ENCODE measurements at places on chromosomes 12 and 14. TPM values are rescaled to one million over a fixed set of nuclear protein-coding genes. Genes with fewer than 3 reads are reported as not detected.

NRL gene
- 0.71 TPM for total RNA-seq

CLEC2A gene
- total RNA-seq: not detected

SIRT4 gene
- 1.4 TPM for total RNA-seq

PIWIL1 gene
- total RNA-seq: not detected

KRT80 gene
- total RNA-seq: 23.7 TPM

CD163 gene
- not detected for total RNA-seq

ACSM4 gene
- total RNA-seq: not detected

CCNB1IP1 gene
- 35.5 TPM for total RNA-seq

CLEC6A gene
- not detected for total RNA-seq

CRIP2 gene
- 322 TPM for total RNA-seq

EEF1AKMT3 gene
- 6.6 TPM for total RNA-seq

VRTN gene
- not detected for total RNA-seq

HSPA2 gene
- total RNA-seq: 8.2 TPM

NPFF gene
- not detected for total RNA-seq

MMP17 gene
- 10.8 TPM for total RNA-seq

C12orf50 gene
- total RNA-seq: 0.30 TPM

CLMN gene
- total RNA-seq: 8.4 TPM

SPX gene
- not detected for total RNA-seq

ADCK1 gene
- 4.2 TPM for total RNA-seq

NRXN3 gene
- 4.2 TPM for total RNA-seq

SLCO1B3 gene
- not detected for total RNA-seq

DIO3 gene
- not detected for total RNA-seq

NABP2 gene
- 42.4 TPM for total RNA-seq

UNC79 gene
- total RNA-seq: not detected

KRT79 gene
- total RNA-seq: not detected

LRRC43 gene
- 5.4 TPM for total RNA-seq
